ENCODE measurements at places on chromosomes 2 and 18.

GRCh38 chr2:58432491-58433170, 191.5 kb upstream of the FANCL start:
- no peak for DNase-seq

DNA sequence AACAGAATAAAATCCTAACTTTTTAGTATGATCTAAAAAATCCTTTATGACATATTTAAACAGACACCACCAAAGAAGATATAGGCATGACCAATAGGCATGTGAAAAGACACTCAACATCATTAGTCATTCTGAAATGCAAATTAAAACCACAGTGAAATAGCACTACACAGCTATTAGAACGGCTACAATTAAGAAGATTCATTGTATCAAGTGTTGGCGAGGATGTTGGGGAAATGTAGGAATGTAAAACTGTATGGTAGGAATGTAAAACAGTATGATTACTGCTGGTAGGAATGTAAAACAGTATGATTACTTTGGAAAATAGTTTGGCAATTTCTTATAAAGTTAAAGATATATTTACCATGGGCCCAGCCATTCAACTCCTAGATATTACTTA, 253.3 kb upstream of the TCF4 start:
- no peak for DNase-seq

DNA sequence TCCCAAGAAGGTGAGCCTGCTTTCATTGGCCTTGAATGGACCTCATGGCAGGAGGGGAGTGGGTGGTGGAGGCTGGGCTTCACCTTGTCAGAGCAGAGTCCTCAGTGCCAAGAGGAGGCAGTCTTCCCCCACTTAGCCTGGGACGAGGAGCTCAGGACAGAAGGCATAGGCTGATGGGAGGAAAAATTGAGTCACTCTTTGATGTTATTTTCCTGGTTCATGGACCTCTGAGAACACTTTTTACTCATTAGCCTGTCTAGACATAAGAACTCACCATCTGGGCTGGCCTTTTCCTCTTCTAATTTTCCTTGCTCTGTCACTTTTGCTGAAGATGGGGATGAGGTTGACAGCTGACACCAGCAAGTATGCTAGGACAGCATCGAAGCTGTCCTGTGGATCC, 225.7 kb upstream of the TNP1 start:
- DNase-seq: no peak

GRCh38 chr2:150643114-150643725, 155.8 kb upstream of the RND3 start:
- DNase-seq: no peak

All from left ventricle myocardium superior (tissue), 1 donor.